Effector memory CD4-positive, alpha-beta T cell (primary cell): ENCODE measurements at places on chromosomes 6 and 20.

DNA sequence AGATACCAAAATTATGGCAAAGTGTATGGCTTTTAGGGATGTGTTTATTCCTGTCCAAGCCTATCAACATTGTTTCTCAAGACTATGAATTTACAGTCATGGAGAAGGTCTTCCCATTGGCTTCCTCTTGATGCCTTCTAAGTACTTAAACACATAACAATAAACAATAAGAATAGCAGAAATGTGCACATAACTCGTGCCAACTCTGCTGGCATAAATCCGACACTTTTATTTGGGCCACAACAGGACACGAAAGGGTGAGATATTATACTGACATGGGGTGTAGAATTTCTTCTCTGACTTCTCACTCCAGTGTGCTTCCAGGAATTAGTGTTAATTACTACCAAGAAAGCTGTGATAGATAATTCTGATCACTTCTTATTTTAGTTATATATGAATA is 695.9 kb upstream of the SLC35B3 start:
- no peak for DNase-seq

DNA sequence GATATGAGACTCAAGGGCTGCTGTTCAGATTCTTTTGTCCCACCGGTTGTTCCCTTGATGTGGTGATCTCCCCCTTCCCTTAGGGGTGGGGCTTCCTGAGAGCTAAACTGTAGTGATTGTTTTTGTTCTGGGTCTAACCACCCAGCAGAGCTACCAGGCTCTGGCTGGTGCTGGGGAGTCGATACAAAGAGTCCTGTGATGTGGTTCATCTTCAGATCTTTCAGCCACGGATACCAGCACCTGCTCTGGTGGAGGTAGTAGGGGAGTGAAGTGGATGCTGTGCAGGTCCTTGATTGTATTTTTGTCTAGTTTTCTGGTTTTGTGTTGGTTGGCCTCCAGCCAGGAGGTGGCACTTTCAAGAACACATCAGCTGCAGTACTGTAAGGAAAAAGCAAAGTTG is 801.6 kb downstream of the EPHA7 start:
- DNase-seq: no peak

GRCh38 chr6:34170346-34170745 is 24.5 kb upstream of the GRM4 start:
- no peak for DNase-seq

DNA sequence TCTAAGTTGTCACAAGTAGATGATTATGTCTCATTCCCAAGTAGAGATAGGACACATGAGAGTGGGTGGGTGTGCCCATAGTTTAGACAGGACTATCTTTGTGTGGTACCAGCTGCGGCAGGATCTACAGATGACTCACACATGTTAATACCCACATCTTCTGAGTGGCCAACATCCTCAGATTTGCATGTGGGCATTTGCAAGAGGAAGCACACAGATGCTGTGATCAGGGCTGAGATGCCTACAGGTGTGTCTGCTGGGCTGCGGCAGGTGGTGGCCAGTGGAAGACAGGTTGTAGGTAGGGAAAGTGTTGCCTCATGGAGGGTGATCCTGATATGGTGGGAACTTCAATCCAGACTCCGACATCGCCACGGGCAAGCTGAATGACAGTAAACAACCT is 50.8 kb downstream of the UTRN start:
- peak; percentile 18 for DNase-seq

GRCh38 chr20:31687777-31688176 is 34.9 kb downstream of the BCL2L1 start:
- no peak for DNase-seq

GRCh38 chr20:41248368-41249024 is 69.0 kb downstream of the ZHX3 start:
- DNase-seq: no peak

- DNase-seq: no peak
These were observed 31.7 kb upstream of the CST1 start for GRCh38 chr20:23782366-23782983.

- peak; percentile 17 for DNase-seq
These were observed 48.6 kb downstream of the SLC2A10 start for GRCh38 chr20:46757754-46758678.

- no peak for DNase-seq
These were observed 50.3 kb upstream of the GFRAL start for GRCh38 chr6:55276745-55277530.

DNA sequence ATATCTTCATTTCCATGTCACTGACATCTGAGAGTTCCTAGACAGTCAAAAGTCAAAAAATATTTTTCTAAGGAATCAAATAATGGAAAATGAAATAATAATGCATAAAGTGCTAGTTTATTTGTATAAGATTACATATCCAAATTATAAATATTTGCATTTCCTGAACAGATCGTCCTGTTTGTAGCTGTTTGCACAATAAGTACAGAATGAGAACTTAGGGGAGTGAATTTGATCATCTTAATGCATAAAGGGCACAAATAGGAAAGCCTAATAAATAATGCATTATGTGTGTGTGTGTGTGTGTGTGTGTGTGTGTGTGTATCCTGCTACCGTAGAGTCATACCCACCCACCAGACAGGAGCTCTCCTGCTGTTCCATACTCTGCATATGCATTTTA is 521.0 kb upstream of the EPHA7 start:
- no peak for DNase-seq

GRCh38 chr6:37862992-37863391 is 43.5 kb downstream of the ZFAND3 start:
- no peak for DNase-seq

DNA sequence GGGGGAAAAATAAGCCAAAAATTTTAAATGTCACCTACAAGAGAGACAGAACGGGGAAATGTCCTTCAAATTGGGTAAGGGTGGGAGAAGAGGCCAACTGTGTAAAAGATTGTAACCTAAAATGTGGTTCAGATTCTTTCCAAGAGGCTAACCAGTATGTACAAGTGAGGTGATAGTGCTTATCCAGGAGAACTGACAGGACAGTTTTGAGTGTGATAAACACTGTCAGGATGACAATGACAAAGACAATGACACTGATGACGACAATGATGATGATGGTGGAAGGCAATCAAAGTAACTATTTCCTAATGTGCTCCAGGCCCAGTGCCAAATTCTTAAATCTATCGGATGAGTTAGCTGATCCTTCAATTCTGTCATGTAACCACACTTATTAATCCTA is 57.3 kb downstream of the TASP1 start:
- no peak for DNase-seq

GRCh38 chr6:37077191-37077904 is 71.9 kb downstream of the FGD2 start:
- no peak for DNase-seq

- DNase-seq: no peak
These were observed 17.6 kb downstream of the RIMS4 start for GRCh38 chr20:44792796-44793195.

DNA sequence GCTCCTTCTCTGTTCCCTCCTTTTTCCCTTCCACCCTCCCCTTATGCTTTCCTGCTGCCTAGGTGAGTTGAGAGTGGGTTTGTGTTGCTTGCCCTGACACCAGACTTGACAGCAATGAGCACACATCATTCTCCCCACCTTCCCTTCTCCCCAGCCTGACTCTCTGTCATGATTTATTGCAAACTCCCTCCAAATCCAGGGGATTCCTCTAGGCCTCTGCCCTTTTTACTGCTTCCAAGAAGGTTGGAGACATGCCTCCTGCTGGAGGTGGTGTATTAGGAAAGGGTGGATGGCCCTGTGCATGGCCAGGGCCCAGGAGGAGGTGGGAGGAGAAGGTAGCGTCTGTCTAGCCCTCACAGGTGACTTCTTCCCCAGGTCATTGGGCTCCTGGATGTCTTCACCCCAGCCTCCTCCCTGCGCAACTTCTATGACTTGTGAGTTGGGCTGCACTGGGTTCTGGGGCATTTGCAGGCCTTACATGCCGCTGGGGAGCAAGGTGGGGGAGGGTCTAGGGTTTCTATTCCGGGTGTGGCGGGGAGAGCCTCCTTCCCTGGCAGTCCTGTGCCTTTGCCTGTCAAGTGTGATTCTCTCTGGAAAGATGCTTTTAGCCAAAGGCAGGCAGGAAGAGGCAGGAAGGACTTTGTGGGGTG is 2.1 kb downstream of the MAPK13 start:
- DNase-seq: no peak

DNA sequence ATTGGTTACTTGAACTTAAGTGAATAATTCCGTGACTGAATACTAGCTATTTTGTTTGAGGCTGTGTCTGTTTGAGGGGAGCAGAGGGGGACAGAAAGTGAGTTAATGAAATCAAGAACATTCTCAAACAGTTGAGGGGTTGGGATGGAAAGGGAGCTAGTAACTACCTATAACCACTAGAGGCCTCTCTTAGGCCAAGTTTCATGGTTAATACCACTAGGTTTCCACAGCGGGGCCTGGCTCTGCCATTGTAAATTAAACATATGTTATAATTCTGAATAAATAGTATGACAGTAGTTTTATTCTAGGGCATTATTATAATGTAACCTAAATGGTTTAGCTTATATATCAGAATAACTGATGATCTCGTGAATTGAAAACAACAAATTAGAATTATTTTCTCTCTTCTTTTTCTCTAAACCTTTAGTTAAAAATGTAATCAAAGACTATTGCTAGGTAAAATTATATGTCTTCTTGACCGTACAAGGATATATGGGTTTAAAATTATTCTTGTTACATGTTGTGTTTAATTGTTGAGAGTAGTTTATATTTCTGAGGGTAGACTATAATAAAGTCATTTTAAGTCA is 108.1 kb downstream of the BCKDHB start:
- no peak for DNase-seq

DNA sequence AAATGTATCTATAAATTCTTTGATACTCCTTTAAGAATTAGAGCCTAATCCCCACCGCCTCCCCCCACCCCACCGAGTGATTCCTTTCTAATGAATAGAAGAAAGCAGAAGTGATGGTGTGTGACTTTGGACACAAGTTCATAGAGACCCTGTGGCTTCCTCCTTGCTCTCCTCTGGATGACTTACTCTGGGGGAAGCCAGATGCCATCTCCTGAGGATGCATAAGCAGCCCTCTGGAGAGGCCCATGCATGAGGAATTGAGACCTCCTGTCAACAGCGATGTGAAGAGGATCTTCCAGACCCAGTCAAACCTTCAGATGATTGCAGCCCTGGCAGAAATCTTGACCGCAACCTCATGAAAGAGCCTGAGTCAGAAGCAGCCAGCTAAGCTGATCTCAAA is 21.1 kb downstream of the AHCY start:
- DNase-seq: no peak

DNA sequence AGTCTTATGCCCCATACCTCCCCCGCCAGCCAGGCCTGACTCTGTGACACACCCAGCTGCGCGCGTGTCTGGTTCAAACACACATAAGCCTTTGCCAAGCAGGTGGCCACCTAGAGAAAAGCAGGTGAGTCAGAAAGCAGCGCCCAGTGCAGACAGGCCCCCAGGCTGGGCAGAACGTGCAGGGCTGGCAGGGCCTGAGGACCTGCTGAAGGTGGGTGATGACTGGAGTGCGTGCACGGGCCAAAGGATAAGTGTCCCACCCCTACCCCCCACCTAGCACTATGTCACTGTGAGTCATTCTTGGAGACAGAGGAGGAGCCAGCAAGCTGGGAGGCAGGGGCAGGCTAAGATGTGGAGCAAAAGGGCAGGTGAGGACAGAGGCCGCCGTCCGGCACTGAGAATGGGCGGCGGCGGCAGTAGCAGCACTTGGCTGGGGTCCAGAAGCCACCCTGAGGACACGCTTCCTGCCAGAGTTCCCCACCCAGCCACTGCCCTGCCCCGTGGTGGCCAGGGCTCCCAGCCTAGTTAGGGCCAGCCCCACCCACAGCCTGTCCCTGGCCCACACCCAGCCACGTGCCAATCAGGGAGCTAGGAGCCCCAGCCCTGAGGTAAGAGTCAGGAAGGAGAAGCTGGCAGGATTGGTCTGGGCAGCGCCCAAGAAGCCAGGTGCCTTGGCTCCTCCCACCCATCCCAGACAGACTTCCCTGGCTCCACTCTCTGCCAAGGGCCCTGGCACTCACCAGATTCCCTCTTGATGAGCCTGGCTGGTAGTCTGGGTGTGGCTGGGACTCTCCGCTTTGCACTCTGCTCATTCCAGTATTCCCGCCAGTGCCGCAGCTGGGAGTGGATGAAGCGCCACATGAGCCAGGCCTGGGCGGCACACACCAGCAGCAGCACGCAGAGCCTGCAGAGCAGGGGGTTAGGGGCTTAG is 72.7 kb downstream of the TRAM2 start:
- DNase-seq: no peak

GRCh38 chr20:12294678-12295077 is 377.0 kb downstream of the BTBD3 start:
- no peak for DNase-seq

DNA sequence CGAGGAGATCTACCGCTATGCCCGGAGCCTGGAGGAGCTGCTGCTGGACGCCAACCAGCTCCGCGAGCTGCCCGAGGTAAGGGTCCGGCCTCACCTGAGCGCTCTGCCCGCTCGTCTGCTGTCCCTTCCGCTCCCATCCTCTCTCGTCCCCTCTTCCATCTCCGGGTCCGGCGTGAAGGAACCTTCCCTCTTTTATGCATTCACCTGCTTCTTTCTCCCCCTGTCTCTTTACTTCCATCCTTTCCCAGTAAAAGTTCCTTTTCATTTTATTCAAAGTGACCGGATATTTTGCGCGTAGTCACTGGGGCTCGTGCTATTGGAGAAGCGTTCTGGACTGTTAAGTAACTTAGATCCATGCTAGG is 516 bp downstream of the LRRC1 start:
- no peak for DNase-seq

DNA sequence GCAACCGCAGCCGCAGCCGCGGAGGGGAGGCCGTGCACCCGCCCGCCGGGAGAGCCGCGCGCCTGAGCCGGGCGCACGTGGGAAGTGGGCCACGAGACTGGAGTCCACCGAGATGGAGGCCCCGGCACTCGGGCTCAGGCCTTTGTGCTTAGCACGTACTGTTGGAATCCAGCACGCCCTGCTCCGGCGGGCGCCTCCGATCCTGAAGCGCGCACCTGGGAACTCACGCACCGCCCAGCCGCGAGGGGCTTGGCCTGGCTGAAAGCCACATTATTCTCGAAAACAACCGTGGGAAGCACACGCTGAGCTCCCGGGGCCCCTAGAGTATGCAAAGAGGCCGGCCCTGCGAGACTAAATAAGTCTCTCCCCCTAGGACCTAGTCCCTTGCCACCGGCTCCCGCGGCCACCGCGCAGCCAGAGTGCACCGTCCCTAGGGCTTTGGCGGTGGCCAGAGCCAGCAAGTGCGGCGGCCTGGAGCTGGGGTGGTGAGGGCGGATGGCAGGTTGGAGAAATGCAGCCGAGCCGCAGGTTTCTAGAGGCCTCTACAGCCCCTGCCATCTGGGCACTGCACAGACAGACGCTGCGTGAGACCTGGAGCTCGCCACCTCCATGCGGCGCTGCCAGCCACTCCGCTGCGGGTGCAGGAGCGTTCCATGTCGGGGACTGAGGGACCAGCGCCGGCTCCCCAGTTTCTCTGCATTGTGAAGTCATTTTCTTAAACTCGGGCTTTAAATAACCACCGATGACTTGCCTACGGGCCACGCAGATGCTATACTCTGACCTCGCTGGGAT is 42.0 kb upstream of the LY86 start:
- no peak for DNase-seq

DNA sequence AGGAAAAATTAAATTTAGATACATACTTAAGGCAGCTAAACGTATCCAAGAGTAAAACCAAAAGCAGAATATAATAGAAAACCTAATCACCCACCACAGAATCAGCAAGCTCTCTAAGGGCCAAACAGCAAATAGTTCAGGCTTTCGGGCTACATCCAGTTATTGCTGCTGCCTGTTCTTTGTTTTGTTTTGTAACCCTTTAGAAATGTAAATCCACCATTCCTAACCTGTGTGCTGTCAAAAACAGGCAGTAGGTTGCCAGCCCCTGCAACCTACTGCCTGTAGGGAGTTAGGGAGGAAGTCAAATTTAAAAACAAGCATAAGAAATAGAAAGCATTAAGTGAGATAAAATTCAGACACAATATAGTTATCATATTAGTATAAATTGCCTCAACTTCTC is 225.9 kb downstream of the PTPRT start:
- no peak for DNase-seq

- no peak for DNase-seq
These were observed 502.1 kb upstream of the SOX4 start for GRCh38 chr6:21091411-21091810.
